ENCODE measurements at places on chromosomes 4 and X.

GRCh38 chrX:130093271-130093670, 17.0 kb downstream of the ELF4 start:
- no peak for DNase-seq

DNA sequence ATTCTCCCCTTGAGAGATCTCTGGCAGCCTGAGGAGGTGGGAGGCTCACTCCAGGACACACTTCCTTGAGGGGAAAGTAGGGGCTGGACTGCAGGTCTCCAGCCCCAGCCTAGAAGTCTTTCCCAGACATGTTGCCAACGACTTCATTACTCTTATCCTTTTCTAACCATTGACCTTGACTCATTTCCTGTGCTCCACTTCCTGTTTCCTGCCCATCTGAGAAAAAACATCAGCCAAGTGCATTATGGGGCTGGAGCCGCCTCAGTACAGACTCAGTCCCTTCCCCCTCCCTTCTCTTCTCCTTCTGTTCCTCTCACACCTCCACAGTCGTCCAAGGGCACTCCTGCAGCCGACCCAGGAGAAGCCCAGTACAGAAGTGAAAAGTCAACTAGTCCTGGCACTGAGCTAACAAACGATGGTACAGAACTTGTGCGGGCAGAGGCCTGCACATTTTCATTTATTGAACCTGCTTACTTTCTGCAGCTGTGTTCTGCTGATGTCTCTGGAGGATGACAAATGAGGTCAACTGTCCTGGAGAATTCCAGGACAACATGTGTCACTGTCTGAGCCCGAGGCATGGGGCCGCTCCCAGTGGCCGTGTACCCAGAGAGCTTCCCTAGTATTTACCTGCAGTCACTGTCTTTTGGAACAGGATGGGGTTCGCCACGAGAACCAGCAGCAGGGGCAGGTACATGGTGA, 20.1 kb downstream of the GPR143 start:
- no peak for DNase-seq

- no peak for DNase-seq
Measured at GRCh38 chrX:16002185-16002584, 121.2 kb upstream of the GRPR start.

DNA sequence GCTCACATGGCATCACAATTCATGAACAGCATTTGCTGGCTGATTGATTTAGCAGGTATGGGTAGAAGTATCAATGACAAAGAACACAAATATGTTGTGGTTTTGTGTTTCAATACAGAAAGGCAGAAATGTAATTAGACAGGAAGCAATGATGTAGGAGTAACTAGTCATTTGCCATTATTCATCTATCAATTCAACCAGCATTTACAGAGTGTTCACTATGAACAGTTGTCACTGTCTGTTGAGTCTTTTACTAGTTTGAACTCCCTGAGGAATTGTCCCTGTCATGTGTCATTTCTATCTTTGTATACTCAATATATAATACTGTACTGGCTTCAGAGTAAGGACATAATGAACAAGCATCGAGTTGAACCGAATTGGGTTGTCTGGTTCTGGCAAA, 51.5 kb upstream of the ARHGAP24 start:
- no peak for DNase-seq

DNA sequence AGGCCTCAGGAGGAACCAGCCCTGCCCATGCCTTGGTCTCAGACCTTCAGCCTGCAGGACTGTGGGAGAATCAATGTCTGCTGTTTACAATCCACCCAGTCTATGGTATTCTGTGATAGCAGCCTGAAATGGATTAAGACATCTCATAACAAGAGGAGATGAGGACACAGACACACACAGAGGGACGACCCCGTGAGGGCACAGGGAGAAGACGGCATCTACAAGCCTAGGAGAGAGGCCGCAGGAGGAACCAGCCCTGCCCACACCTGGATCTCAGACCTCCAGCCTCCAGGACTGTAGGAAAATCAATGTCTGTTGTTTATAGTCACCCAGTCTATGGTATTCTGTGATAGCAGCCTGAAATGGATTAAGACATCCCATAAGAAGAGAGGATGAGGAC, 3.3 kb downstream of the SLC25A6 start:
- DNase-seq, result no peak
